NCI-H2029 (cell line): ENCODE measurements at places on chromosomes 12 and 14.

- DNase-seq = no peak
Observed at GRCh38 chr12:71727958-71728357, 26.7 kb upstream of the RAB21 start.

GRCh38 chr12:67981287-67982162, 7.7 kb upstream of the IFNG-AS1 start:
- no peak for DNase-seq

DNA sequence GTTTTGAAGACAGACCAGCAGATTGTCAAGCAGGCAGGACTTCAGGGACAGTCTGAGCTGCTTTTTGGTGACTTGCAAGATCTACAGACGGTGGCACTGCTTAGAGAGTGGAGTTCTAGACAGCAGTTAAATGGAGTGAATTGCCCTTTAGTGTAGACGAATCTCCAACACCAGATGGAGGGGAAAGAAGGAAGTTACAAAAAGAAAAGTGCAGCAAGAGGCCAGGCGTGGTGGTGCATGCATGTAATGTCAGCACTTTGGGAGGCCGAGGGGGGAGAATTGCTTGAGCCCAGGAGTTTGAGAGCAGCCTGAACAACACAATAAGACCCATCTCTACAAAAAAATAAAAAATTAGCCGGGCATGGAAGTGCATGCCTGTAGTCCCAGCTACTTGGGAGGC, 8.4 kb upstream of the HHIPL1 start:
- no peak for DNase-seq

DNA sequence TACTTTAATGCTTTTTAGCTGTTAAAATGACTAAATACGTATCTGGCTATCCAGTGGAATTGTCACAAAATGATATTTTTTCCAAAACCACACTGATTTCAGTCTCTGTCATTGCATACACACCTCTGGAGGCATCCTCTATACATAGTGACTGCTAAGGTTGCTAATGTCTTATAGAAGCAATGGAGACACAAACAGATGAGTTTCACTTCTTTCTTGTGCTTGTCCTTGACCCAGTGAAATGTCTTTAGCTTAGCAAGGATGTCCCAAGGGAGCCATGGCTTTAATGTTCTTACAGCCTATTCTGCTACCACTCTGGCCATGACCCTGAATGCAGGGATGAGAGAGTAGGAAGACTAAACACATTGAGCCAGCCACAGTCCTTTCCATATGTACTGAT, 90.3 kb downstream of the TPH2 start:
- DNase-seq = no peak

GRCh38 chr12:126667339-126667738, 1599.6 kb upstream of the TMEM132C start:
- no peak for DNase-seq

- no peak for DNase-seq
Observed at GRCh38 chr14:105223770-105224544, 24.4 kb upstream of the BTBD6 start.

DNA sequence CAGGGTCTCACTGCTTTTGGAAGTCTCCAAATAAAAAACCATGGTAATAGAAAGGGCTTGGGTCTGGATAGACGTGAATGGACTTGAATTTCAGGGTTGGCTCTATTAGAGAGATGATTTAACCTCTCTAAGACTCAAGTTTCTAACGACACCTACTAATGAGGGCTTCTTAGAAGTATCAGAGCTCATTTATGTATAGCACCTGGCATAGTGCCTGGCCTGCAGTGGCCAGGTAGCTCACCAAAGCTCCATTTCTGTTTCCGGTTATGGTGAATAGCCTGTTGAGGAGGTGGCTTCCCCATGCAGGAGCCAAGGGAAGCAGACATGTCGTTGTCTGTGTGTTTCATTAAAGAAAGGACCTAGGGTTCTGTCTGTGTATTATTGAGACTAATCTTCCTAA, 108.6 kb downstream of the ETV6 start:
- peak; percentile 85 for DNase-seq

DNA sequence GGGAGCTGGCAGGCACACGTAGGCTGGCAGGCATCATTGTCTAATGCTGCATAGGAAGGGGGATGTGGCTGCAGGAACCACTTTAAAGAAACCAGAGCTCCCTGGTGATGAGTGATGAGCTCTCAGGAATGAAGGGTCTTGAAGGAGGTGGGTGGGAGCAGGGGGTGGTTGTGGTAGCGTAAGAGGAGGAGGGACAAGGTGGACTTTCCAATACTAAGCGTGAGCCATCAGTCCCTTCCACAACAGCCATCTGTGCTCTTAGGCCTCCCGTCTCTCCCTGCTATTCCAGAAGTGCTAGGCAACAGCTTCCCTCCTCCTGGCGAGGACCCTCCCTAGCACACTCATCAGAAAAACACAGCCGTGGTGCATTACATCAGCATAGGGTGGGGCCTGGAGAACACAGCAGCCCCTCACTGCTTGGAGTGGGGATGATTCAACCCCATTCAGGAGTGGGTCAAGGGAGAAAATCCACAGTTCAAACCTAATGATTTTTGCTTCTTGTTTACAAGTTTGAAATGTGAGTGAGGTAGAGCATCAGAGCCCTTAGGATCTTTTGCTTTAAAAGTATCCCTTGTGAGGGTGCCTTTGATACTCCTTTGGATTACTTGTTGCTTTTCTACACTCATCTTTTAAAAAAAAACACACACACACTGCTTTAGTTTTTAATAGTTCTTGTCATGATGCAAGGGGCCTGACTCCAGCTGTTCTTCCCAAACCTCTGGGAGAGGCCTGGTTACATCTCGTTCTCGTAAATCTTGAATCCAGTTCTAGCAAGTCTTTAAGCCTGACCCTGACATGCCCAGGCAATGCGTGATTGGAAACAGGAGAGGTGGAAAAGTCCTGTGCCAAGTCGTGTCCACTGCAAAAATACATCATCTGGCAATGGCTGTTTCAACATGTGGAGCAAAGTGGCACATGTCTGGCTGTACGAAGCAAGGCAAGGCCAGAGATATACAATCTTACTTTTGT, 356.4 kb upstream of the DDHD1 start:
- no peak for DNase-seq

GRCh38 chr12:27332714-27333402, at the start of gene BMAL2:
Gene BMAL2, plus strand, starts transcription at chr12:27332836. Its CDS starts 237 bp downstream, at chr12:27333073.
- DNase-seq = peak; percentile 35

GRCh38 chr12:88566430-88566829, 13.8 kb downstream of the KITLG start:
- no peak for DNase-seq

DNA sequence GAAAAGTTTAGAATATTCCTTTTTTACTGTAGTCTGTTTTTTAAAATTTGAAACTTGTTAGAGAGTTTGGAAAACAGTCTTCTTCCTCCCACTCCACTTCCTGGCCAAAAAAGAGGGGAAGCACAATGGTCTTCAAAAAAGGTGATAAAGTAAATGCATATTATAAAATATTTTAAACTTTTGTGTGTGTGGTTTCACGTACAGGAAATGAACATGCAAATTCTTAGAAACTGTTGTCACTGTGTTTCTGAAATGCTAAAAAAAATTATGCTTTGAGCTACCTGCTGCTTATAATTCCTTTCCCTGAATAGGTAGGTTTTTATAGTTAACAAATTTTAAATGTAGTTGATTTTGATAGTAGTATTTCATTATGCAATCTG, 2.9 kb downstream of the FGFR1OP2 start:
- DNase-seq = no peak

- DNase-seq = no peak
Observed at GRCh38 chr12:50894241-50894640, 51.5 kb downstream of the TMPRSS12 start.

GRCh38 chr14:85762526-85762925, 232.6 kb downstream of the FLRT2 start:
- DNase-seq = no peak

DNA sequence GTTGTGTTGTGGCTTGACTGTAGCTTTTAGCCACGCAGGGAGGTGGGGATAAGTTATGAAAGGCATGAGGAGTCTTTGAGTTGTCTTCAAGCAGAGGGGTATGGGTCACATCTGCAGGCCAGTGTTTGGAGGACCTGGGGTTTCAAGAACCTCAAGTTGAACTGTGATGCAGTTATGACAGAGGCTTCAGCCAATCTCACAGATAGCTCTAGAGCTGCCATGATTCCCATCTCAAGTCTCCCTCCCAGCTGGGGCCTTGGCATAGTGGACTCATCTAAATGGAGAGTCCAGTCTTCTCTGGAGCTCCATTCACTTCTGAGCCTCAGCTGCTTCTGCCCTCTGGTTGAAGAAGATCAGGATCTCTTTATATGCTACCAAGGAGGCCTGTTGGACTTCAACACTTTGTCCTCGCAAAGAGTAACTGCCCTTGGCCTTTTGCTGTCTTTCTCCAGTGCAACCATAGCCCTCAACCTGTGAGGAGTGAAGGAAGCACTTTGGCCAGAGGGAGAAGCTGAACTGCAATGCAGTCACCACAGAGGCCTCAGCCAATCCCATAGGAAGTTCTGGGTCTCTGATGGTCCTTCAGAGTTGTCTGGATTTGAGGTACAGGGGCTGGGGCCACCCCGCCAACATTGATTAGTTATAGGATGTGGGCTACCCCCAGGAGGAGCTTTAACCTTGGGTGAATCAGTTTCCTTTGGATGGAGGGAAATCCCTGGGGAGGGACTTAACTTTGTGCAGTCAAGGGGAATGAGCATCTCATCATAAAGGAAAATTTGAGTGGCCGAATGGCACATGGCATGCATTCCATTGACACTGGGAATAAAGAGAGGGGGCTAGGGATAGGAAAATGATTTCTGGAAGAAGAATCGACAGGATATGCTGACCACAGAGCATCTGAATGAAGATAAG, 230.5 kb downstream of the PCNX1 start:
- no peak for DNase-seq

DNA sequence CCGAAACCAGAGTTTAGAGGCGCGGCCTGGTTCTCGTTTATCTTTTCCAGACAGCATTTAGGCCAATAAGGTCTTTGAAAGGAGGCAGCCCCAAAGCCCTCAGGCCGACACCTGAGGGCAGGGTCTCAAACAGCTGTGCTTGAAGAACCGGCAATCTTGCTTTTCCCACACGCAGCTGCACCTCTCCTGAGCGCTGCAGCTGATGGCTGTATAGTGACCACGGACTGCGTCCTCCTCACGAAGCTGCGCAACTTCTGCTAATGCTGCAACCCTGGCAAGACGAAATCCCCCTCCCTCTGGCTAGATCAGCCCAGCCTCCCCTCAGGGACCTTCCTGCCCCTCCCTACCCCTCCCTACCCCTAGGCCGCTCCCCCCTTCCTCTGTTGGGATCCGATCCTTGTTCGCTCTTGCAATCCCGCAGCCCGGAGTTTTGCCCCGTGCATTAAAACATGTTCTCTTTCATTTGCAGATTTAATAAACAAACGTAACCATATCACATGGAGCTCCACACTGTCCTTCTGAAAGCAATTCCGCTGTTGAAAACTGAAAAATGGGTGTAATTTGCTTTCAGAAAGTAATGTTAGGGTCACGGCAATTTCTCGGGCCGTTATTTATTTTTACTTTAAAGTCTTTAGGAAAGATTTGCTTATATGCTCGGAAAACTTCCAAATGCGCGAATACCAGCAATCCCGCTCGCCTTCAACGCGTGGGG, 4.8 kb upstream of the PAX9 start:
- no peak for DNase-seq

GRCh38 chr12:66119870-66120241, 10.7 kb downstream of the LLPH start:
- no peak for DNase-seq

- DNase-seq = no peak
Observed at GRCh38 chr14:103721334-103722120, 5.9 kb downstream of the ZFYVE21 start.

DNA sequence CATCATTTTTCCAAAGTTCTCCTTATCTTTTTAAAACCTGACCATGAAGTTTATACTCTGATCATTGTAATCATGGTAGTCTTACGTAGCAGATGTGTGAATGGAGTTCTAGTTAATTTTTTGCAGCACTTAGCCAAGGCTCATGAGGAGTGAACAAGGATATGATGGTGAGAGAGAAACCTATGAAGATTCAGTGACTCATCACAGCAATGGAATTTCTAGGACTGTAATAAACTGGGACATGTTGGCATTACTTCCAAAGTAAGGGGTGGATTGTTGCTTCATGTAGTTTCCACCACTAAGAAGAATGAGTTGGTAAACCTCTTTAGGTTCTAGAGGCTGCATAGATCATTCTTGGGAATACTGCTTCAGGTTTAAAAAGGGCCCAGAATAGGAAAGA, 102.7 kb downstream of the LRRIQ1 start:
- no peak for DNase-seq

DNA sequence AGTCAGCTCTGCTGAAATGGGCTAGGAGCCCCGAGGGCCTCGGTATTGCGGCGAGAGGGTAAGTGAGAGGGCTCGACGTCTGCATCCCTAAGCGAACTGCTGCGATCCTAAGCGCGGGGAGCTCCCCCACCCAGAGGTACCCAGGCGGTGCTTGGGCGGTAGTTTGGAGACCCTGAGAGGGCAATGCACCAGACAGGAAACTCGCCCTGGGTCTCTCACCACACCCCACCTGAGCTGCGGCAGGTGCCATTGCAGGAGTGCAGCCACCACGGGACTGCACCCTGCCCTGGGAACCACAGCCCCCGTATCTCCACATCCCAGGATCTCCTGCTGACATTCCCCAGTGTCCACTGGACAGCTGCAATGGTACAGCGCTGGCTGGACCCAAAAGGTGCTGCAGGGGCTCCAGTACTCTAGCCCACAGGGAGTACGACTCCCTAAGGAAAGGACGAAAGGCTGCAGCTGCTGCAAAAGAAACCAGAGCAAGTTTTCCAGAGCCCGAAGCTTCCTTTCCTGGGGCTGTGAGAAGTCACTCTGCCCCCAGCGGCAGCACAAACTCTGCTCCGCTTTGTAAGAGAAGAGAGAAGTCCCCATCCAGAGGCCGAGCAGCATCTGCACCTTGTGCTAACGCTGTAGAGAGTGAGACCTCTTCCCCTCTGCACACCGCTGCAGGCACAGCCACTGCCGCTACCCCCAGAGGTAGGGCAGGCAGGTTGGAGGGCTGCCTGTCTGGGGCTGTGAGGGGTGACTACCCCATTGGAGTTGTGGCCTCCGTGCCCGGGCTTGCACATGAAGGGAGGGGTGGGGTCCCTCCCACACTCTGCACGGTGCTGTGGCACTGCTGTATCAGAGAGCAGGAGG, 31.1 kb upstream of the MON2 start:
- DNase-seq = no peak

GRCh38 chr12:76945867-76946266, 67.0 kb upstream of the CSRP2 start:
- DNase-seq = no peak

GRCh38 chr14:22651586-22651985, 7.4 kb upstream of the OR6J1 start:
- no peak for DNase-seq

- no peak for DNase-seq
Observed at GRCh38 chr14:76104802-76105355, 46.8 kb upstream of the GPATCH2L start.
